CD8-positive, alpha-beta T cell (primary cell): ENCODE measurements at places on chromosomes 7 and 10.

DNA sequence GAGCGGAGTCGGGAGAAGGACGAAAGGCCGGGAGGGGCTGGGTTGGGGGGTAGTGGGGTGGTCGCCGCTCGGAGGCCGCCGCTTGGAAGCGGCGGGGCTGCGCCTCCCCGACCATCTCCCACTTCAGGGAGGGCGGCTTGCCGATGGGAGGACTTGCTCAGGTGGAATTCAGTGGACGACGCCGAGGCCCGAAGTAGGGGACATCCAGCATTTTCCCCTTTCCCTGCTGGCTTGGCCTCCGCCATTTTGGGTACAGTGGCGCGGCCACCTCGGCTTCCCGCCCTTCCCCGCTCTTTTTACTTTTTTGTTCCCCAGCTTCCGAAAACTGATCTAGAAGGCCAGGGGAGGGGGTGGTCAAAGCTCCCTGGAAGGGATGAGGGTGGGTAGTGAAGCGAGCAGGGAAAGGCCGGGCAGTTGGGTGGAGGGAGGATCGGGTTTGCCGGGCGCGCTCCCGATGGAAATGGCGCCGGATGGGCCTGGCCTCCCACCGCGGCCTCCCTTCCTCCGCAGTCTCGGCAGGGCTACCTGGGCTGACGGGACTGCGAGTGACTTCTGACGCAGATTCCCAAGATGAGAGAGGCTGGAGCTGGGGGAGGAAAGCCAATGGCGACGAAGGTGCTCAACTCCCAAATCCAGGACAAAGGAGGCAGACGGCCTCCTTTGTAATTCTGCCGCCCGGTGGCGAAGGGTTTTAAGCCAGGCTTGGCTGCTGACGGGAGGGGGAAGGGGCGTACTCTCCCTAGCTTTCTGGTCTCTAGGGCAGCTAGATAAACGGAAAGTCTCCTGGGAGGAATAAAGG is at the start of gene PBLD:
PBLD (minus strand) TSS at position 670 of the 799 bp plus-strand sequence. CDS start 26,084 bp downstream, outside the sequence.
- DNase-seq, result peak; percentile 37

- DNase-seq, result no peak
These were observed 167.5 kb downstream of the SEPTIN7 start for GRCh38 chr7:35968140-35968940.

DNA sequence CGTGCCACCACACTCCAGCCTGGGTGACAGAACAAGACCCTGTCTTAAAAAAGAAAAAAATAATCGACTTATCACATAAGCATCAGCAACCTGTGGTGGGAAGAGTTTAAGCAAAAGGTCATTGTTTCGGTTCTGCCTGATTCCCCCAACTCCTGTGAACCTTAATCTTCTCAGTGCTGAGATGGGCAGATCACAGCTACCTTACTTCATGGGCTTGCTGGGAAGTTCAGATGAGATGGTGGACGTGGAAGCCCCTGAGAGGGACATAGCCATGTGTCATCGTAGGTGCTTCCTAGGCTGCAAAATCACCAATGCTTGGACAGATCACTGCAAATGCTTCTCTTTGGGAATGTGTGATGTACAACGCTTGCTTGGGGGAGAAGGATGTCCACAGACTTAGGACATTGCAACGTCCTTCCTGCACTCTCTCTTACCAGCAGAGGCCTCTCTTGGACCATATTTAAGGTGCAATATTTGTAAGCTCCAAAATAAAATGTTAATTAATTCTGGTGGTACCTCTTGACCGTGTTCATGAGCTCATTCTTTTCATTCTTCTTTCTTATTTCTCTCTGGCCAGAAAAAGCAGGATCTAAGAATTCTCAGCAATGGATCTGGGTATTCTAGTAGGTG is 8.6 kb downstream of the GJD4 start:
- no peak for DNase-seq

- no peak for DNase-seq
These were observed 85.3 kb downstream of the PIP4K2A start for GRCh38 chr10:22629126-22629525.

GRCh38 chr10:93465806-93466675 is 16.1 kb downstream of the MYOF start:
- DNase-seq, result no peak

DNA sequence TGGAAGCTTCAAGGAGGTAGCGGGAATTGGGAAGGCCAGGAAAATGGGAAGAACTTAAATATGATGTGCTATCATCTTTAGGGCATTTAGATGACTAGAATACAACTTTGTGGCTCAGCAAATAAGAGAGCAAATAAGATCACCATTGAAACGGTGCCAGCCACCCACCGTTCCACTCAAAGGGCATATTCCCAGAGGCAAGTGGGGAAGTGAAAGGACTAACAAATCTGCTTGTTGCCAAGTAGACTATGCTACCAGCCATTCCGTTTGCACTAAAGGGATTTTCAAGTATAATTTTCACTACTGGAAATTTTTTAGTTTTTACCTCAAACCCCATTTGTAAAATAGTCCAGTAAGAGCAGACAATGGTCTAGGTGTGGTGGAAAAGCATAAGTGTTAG is 4.0 kb upstream of the PPP1R3C start:
- DNase-seq, result no peak

DNA sequence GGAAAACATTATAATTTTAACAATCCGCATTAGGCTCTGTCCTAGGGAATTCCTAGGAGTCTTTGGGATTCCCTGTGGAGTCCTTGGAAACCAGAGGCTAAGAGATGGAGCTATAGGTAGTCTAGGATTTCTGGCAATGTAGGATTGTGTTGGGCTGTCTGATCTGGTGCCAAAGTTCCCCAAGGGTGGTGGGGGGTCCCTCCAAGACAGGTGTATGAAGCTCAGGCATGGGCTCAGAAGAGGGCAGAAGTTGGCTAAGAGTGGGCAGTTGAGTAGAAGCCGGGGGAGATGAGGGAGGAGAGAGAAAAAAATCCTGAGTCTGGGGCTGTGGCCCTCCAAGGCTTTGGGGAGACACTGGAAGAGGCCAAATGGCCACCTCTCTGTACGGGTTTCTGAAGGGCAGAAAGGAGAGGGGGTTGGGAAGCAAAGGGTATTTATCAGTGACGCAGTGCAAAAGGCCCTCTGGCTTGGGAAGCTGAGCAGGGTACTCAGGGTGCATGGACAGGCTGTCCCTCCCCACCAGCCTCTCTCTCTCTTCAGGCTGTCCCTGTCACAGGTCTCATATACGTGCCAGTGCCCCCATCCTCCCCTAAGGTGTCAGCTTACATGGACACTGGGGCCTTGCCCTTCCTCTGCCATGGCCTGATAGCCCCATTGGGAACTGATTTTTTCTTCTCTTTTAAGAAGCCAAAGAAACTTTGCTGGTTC is 929 bp downstream of the HOXA6 start:
- DNase-seq, result no peak

DNA sequence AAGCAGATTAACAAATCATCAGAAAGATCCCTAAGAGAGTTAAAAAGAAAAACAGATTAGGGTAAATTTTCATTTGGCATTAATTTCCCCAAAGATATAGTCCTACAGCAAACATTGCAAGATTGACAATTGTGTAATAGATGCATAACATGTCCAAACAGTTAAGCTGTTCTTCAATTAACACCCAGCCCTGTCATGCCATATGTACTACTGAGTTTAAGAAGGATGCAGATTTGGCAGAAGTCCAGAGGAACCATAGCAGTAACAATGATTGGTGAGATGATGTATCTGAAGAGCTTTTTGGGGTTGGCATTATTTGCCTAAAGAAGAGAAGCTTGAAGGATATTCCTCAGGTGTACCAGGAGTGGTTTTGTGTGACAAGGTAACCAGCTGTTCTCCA is 287.6 kb downstream of the LRMDA start:
- DNase-seq, result no peak

DNA sequence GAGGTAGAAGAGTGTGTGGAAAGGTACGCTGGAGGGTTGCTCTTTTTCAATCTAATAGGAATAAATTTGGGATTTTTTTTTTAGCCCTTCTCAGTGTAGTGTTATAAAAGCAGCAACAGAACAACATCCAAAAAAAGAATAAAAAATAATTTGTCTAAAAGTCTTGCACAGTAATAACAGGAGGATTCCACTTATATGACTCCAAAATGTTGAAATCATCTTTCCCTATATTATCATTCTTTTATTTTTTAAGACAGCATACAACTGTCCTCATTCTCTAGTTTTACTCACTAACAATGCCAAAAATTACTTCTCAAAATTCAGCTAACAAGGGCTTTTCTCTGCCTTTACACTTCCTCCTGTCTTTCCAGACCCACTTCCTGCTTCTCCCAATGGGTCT is 27.8 kb downstream of the IL2RA start:
- DNase-seq, result no peak

DNA sequence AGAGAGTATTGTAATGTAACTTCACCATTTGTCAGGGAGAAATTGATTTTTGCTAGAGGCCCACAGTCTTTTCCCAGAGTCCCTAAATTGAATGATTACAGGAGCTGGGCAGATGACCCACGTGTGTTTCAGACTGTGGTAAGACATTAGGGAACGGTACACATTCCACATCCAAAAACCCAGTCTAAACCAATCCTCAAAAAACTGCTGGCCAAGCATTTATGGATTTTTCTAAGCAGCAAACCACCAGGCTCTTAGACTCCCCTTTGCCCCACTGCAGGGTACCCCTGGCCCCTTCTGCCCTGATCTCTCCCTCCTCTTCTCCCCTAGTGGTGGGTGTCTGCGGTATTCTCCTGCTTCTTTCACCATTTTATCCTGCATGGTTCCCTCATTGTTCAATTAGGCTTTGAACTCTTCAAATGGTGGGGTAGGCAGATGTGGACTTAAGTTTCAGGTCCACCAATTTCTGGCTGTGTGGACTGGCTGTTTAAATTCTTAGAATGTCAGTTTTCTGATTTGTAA is 135.5 kb upstream of the SORCS3 start:
- no peak for DNase-seq

DNA sequence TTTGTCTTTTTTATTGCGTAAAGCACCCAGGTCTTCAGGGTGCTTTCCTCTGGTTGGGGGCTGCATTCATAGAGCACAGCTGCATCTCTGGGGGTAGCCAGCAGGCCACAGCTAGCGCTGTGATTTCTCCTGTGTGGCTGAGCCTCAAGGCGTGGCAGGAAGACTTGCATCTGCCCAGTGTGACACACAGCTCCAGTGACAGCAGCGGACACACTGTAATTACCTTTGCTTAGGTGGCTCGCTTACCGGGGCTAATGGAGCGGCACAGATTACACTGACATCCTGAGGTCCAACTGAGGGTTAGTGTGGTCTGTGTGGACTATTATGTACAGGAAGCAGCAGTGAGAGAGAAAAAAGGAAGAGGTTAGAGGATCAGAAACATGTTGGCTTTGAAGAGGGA is 27.1 kb downstream of the ABCB4 start:
- DNase-seq, result no peak

- no peak for DNase-seq
These were observed 95.7 kb downstream of the CTTNBP2 start for GRCh38 chr7:117777335-117778142.

GRCh38 chr7:77839919-77840318 is 41.3 kb downstream of the PHTF2 start:
- DNase-seq, result no peak

- DNase-seq, result no peak
These were observed 204.1 kb upstream of the NFE2L3 start for GRCh38 chr7:25947669-25948516.

- no peak for DNase-seq
These were observed 1.5 kb downstream of the LIPK start for GRCh38 chr10:88707429-88708155.

- DNase-seq, result no peak
These were observed 165.1 kb downstream of the TNS3 start for GRCh38 chr7:47416492-47417480.

DNA sequence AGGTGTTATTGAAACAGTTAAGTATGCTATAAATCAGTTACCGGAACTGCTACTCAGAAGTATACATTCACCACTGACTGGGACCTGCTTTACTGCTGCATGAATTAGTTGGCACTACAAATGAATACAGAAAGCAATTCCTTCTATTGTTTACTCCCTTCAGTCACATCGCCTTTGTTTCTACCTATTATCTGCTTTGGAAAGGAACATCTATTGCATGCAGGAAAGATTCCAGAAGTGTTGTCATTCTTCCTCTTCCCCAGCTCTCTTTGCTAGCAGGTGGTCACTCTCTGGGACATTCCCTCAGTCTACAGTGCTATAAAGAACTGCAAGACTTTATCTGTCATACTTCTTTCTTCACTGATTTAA is 131.3 kb downstream of the ANK3 start:
- DNase-seq, result no peak
